ENCODE measurements at places on chromosomes 12 and 14.

- DNase-seq = no peak
Observed at GRCh38 chr12:127594351-127594970, 672.5 kb upstream of the TMEM132C start.

GRCh38 chr12:124655698-124656516, 88.5 kb upstream of the NCOR2 start:
- DNase-seq = peak; percentile 80

GRCh38 chr12:77202457-77203060, 137.2 kb upstream of the E2F7 start:
- DNase-seq = no peak

- DNase-seq = no peak
Observed at GRCh38 chr12:87943023-87943422, 86.2 kb downstream of the C12orf50 start.

GRCh38 chr14:67002994-67003753, 186.1 kb upstream of the GARIN2 start:
- DNase-seq = no peak

DNA sequence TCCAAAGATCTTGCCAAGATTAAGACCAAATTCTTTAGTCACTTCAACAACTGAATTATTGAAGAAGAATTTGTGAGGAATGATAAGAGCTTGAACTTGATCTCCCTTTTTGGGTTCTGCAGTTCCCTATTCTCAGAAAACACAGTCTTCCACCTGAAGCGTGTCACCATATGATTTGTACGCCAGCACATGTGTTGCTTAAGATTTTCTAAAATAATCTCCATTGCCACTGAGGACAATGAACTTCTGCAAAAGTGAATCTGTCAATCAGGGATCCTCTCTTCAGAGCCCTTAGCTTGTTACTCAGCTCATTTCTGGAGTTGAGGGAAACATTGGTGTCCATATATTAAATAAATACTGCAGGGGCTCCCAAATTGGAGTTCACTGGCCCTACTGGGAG, 4.2 kb upstream of the SPIC start:
- no peak for DNase-seq

GRCh38 chr14:57073986-57074385, 194.7 kb downstream of the EXOC5 start:
- DNase-seq = no peak

GRCh38 chr14:87935886-87936285, 57.1 kb downstream of the GALC start:
- DNase-seq = no peak

DNA sequence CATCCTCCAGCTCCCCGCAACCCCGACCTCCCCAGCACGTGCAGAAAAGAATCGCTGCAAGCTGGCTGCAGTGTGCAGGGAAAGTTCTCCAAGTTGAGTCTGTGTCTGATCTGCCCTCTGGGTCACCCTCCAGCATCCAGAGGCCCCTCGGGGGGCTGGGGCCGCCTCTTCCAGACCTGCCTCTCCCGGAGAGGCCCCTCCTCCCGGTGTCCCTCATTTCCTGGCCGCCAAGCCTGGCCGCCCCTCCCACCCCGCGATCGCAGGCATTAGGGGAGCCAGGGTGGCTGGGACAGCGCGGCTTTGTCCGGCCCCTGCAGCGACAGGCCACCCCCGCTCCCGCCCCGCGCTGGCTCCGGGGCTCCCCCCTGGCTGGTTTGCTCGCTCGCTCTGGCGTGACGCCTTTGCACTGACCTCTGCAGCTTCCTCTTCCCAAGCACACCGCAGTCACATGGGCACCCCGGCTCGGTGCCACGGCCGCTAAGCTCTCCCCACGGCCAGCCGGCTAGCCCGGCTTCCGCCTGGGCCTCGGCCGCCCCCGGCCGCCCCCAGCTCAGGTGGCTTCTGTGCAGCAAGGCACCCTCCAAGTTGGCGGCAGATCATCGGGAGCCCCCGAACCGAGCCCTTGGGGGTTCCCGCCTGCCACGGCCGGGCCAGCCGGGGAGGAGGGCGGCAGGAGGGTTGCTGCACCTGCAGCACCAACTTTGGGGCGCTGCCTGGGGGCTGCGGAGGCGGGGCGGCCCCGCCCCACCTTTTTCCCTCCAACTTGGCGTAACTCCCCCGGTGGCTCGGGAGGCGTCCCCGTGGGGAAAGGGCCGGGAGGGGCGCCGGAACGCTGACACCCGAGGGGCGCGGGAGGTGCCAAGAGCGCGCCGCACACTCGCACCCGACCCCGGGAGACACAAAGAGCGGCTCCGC, 43.7 kb downstream of the KDM2B start:
- DNase-seq = peak; percentile 77

DNA sequence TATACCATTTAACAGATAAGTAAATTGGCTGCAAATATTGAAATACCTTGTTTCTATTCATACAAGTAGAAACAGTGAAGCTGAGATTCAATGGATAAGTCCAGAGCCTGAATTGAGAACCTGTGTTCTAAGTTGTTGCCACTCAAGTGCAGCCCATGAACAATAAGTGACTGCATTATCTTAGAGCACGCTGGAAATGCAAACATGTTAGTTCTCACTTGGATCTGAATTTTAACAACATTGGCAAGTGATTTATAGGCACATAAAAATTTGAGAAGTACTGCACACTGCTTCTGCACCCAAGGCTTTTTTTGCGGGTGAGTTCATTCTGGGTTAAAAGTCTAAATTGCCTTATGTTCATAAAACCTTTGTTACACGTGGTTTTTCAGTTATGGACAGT, 484.3 kb downstream of the NAV3 start:
- DNase-seq = no peak

GRCh38 chr12:18634382-18634781, 103.4 kb downstream of the PLCZ1 start:
- DNase-seq = no peak

DNA sequence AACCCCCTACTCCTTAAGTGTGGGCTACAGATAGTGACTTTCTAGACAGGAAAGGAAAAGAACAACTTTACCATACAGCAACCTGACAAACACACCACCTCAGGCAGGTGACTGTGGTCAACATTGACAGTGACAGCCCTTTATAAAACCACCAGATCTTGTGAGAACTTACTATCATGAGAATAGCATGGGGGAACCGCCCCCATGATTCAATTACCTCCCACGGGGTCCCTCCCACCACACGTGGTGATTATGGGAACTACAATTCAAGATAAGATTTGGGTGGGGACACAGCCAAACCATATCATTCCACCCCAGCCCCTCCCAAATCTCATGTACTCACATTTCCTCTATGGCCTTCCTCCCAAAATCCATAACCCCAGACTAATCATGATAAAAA, 16.3 kb downstream of the OR10P1 start:
- no peak for DNase-seq

- no peak for DNase-seq
Observed at GRCh38 chr12:66060163-66060907, 70.2 kb downstream of the LLPH start.

- DNase-seq = peak; percentile 88
Observed at GRCh38 chr14:72420749-72421474, 473.0 kb downstream of the DPF3 start.

DNA sequence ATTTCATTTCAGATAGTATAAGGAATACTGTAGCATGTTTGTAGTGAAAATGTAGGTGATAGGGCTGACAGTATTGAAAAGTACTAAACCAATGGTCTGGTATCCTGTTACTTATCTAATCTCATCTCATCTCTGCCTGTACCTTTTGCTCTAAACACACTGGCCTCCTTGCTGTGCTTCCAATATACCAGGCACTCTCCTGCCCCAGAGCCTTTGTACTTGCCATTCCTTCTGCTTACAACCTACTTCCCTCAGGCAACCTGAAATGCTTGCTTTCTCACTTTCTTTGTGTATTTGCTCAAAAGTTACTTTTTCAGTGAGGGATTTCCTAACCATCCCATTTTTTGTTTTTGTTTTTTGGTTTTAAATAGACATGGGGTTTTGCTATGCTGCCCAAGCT, 101.9 kb downstream of the PAPLN start:
- DNase-seq = no peak

DNA sequence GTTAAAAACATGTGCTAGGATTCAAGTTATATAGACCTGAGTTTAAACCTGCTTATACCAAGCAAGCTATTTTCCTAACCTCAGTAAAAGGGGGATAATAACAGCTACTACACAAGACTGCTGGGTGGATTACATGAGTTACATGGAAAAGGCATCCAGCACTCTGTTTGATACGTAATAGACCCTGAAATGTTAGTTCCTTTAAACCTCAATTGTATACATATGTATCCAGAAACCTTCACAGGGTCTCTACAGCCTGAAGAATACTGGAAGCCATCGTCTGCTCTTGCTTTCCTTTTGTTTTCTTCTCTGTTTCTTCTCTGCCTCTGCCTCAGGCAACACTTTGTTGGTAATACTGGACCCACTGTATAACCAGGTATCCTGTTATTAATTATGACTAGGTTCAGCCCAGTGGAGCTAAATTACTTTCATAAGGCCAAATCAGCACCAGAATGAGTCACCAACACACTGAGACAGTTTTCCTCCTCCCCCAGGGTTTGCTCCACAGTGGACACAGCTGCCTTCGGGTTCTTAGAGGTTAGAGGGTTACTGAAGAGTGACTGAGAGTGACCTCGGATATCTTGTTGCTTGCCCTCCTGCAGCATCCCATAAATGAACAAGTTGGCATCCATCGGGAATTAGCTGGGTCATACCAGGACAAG, 127.1 kb downstream of the CAPZA3 start:
- no peak for DNase-seq

DNA sequence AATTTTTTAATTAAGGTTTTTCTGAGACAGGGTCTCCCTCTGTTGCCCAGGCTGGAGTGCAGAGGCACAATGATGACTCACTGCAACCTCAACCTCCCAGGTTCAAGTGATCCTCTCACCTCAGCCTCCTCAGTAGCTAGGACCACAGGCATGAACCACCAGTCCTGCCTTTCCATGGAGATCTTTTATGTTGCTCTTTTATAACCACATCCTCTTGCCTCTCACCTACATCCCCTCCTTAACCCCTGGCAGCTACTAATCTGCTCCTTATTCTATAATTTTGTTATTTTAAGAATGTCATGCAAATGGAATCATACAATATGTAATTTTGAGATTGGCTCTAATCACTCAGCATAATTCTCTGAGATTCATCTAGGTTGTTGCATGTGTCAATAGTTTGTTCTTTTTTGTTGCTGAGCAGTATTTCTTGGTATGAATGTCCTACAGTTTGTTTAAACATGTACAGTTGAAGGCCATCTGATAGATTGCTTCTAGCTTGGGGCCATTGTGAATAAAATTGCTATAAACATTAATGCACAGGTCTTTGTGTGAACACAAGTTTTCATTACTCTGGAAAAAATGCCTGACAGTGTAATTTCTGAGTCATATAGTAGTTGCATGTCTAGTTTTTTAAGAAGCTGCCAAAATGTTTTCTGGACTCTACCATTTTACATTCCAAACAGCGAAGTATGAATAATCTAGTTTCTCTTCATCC, 249.2 kb upstream of the AMIGO2 start:
- no peak for DNase-seq

DNA sequence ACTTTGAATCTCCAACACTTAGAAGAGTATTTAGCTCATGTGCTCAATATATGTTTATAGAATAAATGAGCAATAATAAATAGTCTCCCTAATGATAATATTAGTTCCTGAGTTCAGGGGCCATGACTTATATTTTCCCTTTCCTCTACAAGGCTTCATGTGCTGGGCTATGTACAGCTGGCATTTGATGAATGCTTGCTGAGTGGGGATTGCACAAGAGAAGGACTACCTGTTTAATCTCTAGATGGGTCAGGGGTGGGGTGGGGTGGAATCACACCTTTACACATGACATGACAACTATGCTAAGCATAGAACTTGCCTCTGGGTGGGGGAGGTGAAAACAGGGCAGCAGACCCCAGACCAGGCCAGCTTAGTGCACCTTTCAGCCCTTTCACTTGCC, 7.6 kb upstream of the ABHD12B start:
- DNase-seq = no peak

DNA sequence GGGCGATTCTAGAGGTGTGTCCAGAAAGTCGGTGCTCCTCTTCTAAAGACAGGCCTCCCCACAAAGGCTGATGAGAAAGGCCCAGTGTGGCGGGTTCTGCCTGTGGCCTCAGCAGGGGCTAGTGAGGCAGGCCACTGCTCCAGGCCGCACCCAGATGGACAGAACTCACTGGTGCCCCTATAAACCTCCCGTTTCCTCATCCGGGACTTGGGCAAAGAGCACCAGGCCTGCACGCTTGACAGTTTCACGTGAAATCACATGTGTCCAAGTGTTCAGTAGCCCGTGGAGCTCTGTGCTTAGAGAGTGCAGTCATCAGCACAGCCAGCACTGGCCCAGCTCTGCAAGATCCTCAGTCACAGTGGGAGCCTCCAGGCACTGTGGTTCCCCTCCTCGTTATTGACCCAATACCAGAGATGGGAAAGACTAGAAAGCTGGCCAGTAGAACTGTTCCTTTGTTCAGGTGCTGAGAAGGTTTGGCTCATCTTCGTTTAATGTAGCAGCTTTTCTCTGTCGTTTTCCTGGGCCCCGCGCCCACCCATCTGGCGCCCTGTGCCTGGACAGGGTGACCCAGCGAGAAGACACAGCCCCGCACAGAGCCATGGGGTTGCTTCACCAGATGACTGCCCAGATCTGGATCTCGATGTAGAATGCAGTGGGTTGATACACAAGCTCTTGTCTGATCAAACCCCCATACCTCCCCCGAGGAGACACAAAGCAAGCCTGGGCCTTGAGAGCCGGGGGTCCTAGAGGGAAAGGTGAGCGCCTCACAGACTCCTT, 26.3 kb downstream of the IL31 start:
- DNase-seq = no peak

DNA sequence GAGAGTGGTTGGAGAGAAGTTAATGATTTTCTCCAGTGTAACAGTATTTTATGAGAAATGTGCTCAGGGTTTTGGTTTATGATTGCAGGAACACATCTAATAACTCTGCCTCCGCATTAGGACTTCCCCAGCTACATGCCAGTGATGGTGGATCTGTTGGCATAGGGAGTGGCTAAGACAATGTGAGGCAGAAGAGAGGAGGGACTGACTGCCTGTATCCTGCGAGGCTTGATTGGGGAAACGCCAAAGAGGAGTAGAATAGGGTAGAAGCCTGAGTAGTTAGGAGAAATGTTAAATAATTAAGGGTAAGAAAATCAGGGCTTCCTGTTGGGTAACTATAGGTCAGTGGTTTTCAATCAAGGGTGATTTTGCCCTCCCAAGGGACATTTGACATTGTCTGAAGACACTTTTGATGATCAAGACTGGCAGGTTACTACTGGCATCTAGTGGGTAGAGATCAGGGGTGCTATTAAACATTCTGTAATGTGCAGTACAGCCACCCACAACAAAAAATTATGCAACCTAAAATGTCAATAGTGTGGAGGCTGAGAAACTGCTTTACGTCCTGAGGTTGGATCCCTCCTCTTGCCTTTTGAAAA, 12.8 kb downstream of the TDG start:
- no peak for DNase-seq
